AG10803 (cell line): ENCODE measurements at places on chromosomes 11 and 22.

DNA sequence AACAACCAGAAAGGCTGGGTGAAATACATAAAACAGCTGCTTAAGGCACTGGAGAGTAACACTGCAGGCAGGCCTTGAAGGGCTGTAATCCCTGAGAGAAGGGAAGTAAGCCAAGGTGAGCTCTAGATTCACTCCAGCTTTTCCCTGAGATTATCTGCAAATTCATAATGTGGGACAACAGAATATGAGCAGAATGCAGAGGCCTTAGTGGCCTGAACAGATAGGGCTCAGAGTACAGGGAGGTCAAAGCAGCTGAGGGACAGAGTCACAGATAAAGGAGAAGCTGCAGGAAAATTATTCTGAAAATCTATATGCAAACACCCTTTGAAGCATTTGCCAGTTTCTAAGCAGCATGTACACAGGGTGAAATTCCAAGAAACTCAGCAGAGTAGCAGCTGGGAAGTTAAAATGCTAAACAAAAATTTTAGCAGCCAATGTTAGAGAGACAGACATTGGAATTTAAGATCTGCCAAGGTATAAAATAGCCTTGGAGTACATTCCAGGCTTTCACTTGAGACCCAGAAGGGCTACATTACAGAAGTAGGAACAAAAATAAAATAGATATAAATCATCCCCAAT is 48.1 kb upstream of the CWF19L2 start:
- DNase-seq, result no peak

DNA sequence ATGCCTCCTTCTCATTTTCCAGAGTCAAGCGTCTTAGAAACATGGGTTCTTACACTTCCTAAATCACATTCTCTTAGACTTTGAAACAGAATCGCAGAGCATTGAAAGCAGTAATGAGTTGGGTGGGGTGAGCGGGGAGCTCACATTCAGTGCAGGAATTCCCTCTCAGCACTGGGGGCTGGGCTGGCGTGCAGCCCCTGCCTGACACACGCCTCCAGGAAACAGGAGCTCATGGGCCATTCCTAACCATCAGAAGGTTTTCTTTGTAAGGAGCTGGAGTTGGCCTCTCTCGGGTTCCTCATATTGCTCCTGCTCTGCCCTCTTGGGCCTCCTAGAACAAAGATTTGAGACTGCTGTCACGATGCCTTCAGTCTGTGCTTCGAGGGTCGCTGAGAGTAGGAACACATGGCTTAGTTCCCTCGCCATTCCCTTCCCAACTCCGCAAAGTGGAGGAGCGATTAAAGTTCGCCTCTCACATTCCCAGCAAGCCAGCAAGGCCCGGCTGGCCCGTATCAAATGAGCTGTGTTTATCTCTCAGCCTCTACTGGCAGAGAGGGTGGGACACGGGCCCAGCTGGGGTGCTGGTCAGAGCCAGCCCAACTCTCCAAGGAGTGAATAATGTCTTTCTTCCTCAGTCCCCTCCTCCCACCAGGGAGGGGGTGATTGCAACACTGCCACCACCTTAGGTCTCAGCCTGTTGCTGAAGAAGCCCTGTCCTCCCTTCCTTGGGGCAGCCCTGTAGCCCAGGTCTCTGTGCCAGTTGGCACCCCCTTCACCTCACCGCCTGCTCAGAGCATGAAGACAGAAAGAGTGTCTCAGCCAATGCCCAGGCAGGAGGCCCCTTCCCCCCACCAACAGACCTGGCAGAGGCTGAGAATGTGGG is 10.4 kb downstream of the CHRDL2 start:
- DNase-seq, result peak; percentile 26

- DNase-seq, result no peak
Measured at GRCh38 chr11:82225930-82226329, 507.7 kb downstream of the FAM181B start.

GRCh38 chr11:119107538-119108145 is 498 bp downstream of the C2CD2L start:
- DNase-seq, result no peak

DNA sequence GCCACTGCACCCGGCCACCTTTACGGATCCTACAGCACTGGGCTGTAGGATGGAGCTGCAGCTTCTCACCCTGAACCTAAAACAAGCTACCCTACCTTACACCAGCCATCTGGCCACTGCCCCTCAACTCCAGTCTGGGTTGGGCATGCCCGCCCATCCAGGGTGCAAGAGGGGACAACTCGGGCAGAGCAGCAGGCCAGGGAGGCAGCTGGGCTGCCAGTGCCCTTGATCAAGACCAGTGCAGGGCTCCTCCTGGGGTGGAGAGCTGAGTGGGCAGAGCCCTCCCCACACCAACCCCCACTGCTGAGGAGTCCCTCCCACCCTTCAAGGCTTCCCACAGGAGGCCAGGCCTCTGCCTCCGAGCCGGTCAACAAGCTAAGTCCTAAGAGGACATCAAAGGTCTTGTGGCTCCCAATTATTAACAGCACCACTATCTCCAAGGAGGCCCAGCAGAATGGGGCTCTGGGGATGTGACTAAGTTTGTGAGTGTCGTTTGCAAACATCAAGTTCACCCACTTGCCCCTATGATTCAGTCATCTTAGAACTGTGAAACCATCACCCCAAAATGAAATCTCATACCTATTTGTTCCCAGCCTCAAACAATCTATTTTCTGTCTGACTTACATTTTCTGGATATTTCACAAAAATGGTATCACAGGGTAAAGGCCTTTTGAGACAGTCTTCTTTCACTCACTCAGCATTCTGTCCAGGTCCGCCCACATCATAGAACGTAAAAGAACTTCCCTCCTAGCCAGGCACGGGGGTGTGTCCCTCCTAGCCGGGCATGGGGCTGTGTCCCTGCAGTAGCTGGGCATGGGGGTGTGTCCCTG is 11.0 kb downstream of the GATD1 start:
- DNase-seq, result no peak

DNA sequence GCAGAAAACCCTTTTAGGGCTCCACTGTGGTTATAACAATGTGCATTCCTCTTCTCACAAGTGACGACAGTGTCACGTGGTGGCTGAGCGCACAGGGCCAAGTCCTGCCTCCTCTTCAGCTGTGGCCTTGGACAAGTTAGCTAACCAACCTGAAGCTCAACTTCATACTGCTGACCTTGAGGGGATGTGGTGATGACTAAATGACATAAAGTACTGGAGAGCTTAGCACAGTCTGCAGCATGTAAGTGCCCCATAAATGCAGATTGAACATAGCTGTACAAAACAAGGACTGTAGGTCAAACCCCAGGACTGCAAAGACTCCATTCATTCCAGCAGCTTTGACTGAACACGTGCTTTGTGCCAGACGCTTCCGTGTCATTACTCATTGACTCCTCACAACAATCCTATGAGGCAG is 20.1 kb upstream of the MRGPRX2 start:
- DNase-seq, result peak; percentile 79

GRCh38 chr11:21572210-21572609 is 620.7 kb upstream of the ANO5 start:
- no peak for DNase-seq

DNA sequence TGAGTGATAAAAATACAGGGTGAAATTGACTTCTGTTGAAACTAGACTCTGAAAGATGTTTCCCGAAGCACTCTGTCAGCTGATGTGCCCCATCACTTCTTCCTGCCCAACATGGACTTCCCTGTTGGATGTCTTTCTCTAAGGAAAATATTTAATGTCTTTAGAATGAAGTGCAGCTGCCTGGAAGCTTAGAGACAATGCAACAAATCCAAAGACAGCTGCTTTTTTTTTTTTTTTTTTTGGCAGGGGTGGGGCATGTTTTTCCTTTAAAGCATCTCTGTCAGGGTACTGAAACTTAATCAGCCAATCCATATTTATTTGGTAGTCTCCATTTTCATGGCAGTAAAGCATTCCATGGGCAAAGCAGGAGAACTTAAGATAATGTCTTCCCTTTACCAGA is 5.9 kb downstream of the JAM3 start:
- DNase-seq, result no peak

DNA sequence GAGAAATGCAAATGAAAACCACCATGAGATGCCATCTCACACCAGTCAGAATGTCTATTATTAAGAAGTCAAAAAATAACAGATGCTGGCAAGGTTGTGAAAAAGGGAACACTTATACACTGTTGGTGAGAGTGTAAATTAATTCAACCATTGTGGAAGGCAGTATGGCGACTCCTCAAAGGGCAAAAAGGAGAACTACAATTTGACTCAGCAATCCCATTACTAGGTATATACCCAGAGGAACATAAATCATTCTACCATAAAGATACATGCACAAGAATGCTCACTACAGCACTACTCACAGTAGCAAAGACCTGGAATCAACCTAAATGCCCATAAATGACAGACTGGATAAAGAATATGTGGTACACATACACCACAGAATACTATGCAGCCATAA is 161.1 kb upstream of the PDGFD start:
- no peak for DNase-seq

DNA sequence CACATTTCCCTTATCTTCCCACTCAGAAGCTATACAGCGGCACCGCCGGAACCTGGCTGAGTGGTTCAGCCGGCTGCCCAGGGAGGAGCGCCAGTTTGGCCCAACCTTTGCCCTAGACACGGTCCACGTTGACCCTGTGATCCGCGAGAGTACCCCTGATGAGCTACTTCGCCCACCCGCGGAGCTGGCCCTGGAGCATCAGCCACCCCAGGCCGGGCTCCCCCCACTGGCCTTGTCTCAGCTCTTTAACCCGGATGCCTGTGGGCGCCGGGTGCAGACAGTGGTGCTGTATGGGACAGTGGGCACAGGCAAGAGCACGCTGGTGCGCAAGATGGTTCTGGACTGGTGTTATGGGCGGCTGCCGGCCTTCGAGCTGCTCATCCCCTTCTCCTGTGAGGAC is 4.9 kb downstream of the NLRX1 start:
- DNase-seq, result no peak

GRCh38 chr11:124717786-124718651 is 21.7 kb upstream of the NRGN start:
- DNase-seq, result no peak

DNA sequence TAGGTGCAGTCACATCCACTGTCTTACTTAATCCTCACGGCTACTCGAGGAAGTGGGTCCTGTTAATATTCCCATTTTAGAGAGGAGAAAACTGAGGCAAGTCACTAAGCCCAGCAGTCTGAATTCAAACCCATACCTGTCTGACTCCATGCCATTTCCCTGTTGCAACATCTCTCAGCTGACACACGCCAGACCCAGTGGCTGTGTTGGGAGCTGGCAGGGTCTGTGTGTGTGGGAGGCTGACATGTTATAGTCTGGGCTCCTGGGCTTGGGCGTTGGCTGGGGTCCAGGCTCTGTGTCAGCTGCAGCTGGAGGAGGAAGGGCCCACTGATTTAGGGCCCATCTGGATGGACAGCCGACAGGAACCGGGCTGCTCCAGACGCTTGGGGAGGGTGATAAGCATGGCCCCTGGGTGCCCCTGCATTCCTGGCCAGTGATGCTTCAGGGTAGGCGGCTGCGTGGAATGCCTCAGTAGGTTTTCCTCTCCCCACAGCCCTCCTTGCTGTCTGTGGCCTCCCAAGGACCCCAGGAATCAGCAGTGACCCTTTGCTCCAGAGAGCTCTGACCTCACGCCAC is 562.5 kb downstream of the MN1 start:
- peak; percentile 97 for DNase-seq

- DNase-seq, result no peak
Measured at GRCh38 chr11:1205987-1206331, 16.9 kb upstream of the MUC5B start.

DNA sequence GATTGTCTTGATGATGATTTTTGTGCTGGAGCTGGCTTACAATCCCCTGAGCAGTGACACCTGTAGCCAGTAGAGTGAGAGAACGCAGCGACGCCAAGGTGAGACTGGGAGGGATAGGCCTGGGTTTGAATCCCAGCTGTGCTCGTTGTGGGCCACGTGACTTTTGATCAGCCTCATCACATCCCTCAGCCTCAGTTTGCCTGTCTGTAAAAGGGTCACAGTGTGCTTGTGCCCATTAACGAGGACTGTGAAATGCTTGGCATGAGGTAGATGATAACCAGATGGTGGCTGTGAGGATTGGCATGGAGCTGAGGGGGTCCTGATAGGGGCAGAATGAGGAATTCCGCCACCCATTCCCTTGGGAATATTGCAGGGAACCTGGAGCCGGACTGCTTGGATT is 9.6 kb downstream of the KIAA1671 start:
- no peak for DNase-seq

DNA sequence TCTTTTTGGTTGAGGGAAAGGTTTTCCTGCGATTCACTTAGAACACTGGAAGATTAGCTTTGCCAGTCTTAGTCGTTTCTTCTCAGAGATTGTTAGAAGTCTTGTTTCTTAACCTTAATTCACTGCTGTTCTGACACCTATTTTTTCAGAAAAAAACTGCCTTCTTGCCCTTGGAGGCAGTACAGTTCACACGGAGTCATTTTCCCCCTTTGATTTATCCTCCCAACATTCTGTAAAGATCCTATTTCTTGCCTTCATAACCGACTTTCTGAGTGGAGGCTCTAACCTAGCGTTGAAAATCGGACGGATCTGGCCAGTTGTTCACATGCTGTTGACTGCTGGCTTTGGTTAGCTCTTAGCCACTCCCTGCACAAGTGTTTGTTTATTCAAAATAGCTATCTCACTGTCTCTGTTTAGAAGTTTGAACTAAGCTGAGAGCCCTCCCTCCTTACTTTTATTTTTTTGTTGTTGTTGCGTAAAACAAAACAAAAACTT is 737 bp downstream of the BCL2L13 start:
- peak; percentile 68 for DNase-seq

DNA sequence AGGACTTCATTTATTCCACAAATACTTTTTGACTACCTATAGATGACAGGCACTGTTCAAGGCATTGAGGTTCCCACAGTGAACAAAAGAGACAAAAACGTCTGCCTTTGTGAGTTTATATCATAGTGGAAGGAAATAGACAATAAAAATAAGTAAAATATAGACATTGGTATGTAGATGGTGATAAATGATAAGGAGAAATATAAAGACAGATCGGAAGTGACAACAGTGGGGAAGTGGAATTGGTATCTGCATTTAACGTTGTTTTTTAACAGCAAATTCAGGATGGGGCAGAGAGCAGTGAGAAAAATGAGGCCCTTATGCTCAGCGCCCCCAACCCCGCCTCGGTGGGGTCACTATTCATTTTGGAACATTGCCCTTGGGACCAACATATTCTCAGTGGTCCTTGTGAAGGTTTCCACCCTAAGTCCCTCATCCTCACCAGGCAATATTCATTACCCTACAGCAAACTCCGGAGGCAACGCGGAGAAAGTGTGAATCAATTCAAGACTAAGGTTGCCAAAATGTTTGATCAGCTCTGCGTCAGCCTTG is 627 bp upstream of the PEX26 start:
- no peak for DNase-seq

GRCh38 chr11:8983552-8983951 is 19.3 kb upstream of the TMEM9B start:
- DNase-seq, result no peak

- peak; percentile 32 for DNase-seq
Measured at GRCh38 chr11:93051186-93051585, 81.7 kb downstream of the MTNR1B start.
